ENCODE measurements at places on chromosomes 1 and 21.

DNA sequence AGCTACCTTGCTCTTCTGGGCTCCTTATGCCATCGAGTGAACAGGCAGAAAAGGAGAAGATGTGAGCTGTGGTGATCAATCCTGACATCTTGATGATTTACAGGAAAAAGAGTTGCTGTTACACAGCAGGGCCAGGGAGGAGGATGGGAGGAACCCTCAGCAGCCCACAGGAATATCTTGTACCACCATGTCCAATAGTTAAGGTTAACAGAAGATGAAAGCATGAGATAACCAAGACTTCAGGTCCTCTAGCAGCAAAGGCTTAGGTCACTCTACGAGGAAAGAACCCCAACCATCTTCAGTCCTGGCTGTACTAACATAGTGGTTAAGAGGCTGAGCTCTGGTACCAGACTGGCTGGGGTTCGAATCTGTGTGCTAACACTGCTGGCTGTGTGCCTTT is 12.1 kb upstream of the SELENBP1 start:
- DNase-seq: no peak

GRCh38 chr1:197184190-197184589 is 37.7 kb upstream of the ASPM start:
- no peak for DNase-seq

DNA sequence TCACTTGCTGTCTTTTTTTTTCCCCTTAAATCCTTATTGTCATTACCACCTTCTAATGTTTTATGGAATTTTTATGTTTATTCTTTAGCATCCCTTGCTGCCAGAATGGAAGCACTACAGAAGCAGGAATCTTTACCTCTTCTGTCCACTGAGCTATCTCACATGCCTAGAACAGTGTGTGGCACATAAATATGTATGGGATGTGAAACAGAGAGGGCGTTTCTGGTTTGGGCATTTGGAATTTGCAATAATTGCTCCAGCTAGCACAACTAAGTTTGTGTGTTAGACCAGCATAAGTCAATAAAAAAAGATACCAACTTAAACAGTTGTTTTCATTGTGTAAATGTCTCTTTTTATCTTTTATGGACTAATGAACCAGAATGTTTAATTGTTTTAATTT is 330.8 kb downstream of the DISC1 start:
- no peak for DNase-seq

DNA sequence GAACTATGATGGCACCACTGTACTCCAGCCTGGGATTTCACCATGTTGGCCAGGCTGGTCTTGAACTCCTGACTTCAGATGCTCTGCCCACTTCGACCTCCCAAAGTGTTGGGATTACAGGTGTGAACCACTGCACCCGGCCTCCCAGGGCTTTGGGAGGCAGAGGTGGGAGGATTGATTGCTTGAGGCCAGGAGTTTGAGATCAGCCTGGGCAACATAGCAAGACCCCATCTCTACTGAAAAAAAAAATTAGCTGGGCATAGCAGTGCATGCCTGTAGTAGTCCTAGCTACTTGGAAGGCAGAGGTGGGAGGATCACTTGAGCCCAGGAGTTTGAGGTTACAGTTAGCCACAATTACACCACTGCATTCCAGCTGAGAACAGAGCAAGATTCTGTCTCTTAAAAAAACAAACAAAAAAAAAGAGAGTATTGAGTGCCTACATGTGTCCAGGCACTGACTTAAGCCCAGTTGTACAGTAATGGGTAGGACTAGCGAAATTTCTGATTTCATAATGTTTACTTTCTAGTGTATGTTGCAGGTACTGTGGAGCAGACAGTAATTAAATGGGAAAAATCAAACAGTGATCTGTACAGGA is 4.2 kb downstream of the MANEAL start:
- DNase-seq: no peak

- DNase-seq: no peak
Observed at GRCh38 chr1:107047602-107048001, 8.9 kb upstream of the PRMT6 start.

DNA sequence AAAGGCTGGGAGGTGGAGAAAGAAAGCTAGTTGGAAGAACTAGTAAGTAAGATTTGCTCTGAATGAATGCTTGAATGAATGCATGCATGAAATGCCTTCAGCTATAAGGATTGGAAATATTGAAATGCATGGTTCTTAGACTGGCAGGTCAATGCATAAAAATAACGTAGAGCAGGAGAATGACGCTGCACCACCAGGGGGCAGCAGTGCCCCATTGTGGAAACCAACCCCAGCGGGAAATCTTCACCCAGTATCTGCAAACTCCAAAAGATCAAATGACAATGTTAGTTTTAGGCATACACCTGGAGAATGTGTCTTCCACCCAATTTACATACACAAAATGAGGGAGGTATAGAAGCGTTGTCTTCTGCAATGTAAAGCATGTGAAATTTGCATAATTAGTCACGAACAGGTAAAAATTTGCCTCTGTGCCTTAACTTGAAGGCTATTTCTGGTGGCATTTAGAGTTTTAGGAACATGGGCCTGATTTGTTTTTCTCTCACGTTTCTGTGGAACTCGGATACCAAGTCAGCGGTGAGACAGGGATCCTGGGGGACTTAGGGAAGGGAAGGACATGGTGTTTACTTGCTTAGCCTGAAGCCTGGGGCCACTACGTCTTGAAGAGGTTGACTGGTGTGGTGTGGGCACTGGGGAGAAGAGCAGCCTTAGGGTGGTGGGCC is 78.6 kb downstream of the HHAT start:
- DNase-seq: peak; percentile 73

GRCh38 chr1:200028586-200029034 is 1.1 kb downstream of the NR5A2 start:
- peak; percentile 27 for DNase-seq

- no peak for DNase-seq
Observed at GRCh38 chr21:42245331-42246193, 26.6 kb downstream of the ABCG1 start.

- no peak for DNase-seq
Observed at GRCh38 chr1:201506092-201506491, 831 bp downstream of the CSRP1 start.

DNA sequence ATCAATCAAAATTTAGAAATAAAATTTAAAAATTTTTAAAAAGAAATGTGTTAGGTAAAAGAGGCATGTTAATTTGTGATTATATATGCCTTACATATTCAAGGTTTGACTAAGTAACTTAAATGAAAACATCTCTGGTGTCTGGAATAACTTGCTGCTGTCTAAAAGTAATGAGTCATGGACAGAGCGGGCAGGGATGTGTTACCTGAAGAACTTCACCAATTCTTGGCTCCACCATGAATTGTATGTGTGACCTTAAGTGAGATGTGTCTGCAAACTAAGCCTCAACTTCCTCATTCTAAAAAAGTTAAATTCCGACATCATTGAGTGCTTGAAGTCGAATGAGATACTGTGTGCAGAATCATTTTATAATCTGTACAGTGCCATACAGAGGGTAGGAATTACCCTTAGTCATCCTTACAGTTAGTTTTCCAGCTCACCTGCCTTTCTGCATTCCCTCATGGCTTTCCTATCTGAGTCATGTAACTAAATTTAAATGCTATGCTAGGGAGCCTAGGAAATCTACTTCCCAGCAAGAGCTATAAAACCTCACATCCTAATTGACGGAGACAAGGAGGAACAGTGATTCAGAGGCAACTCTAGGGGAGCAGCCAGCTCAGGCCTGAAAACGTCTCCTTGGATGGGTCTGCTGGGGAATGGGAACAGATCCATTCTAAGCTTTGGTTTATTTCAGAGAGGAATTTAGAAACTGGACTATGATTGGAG is 100.7 kb upstream of the TSPAN2 start:
- DNase-seq: no peak

- DNase-seq: no peak
Observed at GRCh38 chr1:165424454-165425216, 20.3 kb downstream of the RXRG start.

DNA sequence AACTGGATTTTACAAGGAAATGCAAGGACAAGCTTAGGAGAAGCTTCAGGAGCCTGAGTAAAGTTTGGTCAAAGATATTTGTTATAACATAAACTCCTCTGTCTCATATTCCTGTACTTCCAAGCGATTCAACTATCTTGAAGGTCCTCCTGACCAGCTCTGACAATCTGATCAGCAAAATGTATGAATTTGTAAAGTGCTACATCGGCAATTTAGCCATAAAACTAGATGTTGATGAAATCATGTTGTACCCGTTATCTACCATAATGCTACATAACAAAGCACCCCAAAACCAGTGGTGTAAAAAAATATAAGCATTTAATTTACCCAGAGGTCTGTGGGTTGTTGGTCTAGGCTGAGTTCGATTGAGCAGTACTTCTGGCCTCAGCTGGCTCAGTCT is 19.5 kb upstream of the KRTAP11-1 start:
- DNase-seq: no peak

Measured in NCI-H2081 (cell line).